ENCODE measurements at places on chromosomes 1 and 21. TPM values are rescaled to one million over a fixed set of nuclear protein-coding genes. Genes with fewer than 3 reads are reported as not detected.

FAM43B gene
- total RNA-seq, result 0.12 TPM

CLIC6 gene
- total RNA-seq, result 0.60 TPM

OR10J1 gene
- not detected for total RNA-seq

CYP4Z1 gene
- 0.72 TPM for total RNA-seq

FAM131C gene
- total RNA-seq, result 0.80 TPM

SPRR2D gene
- 1,669 TPM for total RNA-seq

NTNG1 gene
- total RNA-seq, result 0.48 TPM
